GM12891 (cell line): ENCODE measurements at places on chromosomes 1 and 21.

- DNase-seq = no peak
Measured at GRCh38 chr1:246128494-246129069, 378.5 kb downstream of the SMYD3 start.

DNA sequence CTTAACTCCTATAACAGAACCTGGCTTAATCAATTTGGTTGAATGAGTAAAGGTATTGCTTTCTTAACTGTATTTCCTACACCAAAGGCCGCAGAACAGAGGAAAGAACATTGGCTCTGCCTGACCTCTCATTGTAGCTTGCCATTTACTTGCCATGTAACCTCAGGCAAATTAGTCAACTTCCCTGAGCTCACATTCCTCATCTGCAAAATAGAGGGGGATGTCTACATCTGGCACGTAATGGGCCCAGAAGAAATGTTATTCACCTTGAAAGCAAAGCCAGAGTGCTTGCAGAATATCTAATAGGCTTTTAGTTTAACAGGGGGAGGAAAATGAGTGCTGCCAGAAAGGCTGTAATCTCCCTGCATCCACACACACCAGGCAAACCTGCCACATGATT is 44.3 kb downstream of the LAMC2 start:
- DNase-seq = no peak

- DNase-seq = no peak
Measured at GRCh38 chr1:44870096-44870495, 27.0 kb upstream of the PTCH2 start.

- DNase-seq = no peak
Measured at GRCh38 chr21:37245151-37245550, 22.0 kb downstream of the VPS26C start.

GRCh38 chr1:158099185-158099584 is 81.5 kb upstream of the CD1D start:
- DNase-seq = no peak

- DNase-seq = no peak
Measured at GRCh38 chr1:110878591-110878990, 5.6 kb downstream of the CD53 start.

GRCh38 chr1:76496871-76497270 is 370.4 kb upstream of the ST6GALNAC5 start:
- no peak for DNase-seq

DNA sequence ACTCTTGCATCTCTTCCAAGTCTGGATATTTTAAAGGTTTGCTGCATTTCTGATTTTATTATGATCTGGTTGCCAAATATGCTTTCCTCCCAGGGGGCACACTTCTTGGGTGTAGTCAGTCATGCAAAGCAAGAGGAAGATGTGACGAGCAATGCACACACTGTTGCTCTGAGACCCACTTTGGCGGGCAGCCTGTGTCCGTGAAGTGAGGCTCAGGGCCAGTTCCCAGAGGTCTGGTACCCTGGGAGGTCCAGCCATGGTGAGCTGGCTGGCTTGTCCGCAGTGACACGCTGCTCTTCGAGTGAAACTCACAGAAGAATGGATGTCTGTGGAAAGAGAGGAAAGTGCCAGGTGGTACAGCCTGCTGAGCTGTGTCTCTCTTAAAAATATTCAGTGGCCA is 52.8 kb upstream of the EDN2 start:
- no peak for DNase-seq

DNA sequence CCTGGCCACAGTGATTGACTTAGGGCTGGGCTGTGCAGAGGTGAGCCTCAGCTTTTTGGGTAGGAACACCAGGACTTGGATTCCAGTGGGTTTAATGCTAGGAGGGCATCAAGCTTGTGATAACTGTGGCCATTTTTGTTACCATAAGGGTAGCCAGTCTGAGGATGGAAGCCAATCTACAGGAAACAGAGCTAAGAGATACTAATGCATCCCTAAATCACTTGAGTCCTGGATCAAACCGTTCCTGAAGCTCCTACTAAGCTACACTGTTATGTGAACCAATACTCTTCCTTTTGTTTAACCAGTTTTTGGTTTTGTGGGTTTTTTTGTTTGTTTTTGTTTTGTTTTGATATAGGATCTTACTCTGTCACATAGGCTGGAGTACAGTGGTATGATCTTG is 12.2 kb downstream of the KIAA2013 start:
- DNase-seq = no peak

GRCh38 chr1:193562121-193562520 is 375.7 kb upstream of the B3GALT2 start:
- DNase-seq = no peak

DNA sequence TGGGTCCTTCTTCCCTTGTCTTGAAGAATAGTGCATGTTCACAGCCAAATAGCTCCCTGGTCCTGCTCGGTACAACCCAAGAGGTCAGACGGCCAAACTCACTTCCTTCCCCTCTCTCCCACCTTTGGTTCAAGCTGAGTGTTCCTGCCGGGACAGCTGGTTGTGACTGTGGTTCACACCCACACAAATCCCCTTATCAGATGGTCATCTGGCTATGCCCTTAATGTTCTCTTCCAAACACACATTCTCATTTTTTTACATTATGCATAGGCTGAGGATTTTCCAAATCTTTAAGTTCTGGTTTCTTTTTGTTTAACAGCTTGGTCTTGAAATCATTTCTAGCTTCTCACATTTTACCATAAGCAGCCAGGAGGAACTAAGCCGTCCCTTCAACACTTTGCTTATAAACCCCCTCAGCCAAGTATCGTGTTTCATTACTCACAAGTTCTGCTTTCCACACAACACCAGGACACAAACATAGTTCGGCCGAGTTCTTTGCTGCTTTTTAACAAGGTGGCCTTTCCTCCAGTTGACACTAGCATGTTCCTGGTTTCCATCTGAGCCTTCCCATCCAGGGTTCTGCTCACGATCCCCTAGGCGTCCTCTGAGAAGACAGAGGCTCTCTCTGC is 19.7 kb upstream of the TSPEAR start:
- DNase-seq = no peak

DNA sequence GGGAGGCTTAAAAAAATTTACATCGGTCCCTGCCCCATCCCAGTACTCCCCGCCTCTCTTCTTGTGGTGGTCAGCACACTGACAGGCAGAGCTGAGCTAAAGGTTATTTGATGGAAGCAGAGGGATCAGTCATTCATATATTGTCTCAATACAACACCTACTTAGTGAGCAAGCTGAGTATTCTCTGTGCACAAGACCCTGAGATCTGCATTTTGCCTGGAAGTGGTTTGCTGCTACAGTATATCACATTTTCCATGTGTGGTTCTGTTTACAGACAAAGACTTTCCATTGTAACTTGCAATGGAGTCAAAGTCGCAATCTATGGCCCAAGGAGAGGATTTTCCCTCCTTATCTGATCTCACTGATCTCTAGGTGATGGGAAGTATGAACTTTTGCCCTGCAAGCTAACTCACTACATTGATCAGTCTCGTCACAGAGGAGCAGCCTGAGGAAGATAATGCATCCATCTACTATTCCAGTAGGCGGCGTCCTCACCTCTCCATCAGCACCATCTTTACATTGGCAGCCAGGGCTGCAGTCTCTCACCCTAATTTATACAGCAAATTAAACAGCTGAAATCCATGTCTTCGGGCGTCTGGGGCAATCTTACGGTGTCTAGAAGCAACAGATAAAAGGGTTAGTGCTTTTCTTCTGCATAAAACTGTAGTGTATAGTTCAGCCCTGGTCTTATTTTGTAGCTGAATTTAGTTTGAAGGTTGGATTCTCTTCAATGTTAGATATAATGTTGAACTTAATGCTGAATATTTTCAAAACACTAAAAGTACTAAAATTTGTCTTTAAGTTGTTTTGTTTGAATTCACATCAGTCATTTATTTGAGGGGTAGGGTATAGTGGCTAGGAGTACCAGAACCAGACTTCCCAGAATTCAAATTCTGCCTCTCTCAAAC is 3.2 kb upstream of the TRAF5 start:
- no peak for DNase-seq

DNA sequence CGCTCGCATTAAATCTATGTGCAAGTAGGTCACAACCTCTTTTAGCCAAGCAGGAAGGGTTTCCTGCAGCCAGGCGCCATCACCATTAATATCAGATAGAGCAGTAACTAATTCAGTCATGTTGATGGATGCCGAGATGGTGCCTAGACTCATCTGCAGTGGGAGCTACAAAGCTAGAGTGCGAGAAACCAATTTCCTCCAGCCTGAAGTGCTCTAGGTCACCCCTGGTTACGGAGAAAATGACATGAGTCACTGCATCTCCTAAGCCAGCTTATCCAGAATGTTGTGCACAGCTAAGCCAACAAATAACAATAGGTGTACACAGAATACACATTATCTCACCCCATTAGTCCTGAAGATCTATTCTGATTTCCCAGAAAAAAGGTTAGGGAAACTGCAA is 36.0 kb downstream of the OVAAL start:
- DNase-seq = no peak

- DNase-seq = no peak
Measured at GRCh38 chr1:11891433-11892186, 32.9 kb upstream of the NPPB start.

GRCh38 chr1:240765732-240766363 is 153.9 kb upstream of the GREM2 start:
- DNase-seq = no peak

GRCh38 chr1:33244809-33245186 is 11.5 kb upstream of the ZNF362 start:
- no peak for DNase-seq

GRCh38 chr1:202005958-202006357 is 4.4 kb upstream of the ELF3 start:
- no peak for DNase-seq

DNA sequence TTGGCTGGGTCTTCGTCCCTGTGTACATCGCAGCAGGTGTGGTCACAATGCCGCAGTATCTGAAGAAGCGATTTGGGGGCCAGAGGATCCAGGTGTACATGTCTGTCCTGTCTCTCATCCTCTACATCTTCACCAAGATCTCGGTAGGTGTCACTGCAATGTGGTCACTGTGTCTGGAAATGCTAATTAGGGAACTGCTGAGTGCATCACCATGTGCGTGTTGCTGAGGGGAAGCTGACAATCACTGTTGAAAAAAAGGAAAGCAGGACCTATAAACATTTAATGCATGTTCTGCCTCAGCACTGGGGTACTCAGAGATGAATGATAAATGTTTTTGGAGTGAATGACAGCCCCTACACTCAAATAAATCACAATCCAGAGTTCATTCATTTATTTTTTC is 6.8 kb downstream of the SLC5A9 start:
- no peak for DNase-seq

DNA sequence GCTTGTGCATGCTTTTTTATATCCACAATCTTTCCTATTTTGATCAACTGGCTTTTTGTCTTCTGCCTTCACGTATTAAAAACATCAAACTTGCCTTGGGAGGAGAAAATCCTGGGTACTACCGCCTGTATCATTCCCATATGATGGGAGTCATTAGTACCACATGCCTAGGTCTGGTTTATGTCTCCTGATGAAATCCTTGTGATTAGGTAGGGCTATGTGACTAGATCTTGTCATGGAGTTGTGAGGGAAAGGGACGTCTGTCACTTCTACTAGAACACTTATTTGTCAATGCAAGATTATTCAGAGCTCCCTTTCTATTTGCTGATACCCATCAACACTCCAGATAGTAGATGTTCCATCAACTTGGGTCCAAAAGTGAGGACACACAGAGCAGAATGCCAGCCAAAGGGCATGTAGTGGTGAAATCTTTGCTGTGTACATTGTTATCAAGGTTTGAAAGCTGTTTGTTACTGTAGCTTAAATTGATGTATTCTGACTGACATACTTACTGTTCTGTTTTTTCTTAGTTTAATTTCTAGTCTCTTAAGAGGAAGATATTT is 621.8 kb upstream of the NR5A2 start:
- DNase-seq = no peak

DNA sequence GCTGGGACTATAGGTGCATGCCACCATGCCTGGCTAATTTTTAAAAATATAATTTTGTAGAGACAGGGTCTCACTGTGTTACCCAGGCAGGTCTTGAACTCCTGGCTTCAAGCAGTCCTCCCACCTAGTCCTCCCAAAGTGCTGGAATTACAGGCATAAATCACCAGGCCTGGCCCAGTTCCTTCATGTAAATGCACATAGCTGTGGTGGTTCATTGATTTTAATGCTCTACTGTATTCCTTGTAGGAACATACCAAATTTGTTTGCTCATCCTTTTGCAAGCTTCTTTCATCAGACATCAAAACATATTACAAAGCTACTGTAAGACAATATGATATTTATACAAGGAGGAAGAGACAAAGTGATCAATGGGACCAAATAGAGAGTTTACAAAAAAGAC is 237.5 kb upstream of the ESRRG start:
- no peak for DNase-seq

DNA sequence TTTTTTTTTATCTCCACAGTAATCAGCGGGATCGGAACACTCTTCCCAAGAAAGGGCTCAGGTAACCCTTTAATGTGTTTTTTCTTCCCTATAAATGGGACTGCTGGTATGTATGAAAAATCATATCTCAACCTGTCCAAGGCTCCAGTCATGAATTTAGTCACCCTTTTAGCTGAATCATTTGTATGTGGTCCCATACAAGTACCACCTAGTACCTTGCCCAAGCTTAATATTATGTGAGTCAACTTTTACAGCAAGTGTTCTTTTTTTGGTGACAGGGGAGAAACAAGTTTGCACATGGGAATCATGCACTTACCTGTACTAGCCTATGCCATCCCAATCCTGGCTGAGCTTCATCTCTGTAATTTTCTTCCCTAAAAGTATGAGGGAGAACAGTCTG is 43.7 kb upstream of the IPO9 start:
- no peak for DNase-seq

DNA sequence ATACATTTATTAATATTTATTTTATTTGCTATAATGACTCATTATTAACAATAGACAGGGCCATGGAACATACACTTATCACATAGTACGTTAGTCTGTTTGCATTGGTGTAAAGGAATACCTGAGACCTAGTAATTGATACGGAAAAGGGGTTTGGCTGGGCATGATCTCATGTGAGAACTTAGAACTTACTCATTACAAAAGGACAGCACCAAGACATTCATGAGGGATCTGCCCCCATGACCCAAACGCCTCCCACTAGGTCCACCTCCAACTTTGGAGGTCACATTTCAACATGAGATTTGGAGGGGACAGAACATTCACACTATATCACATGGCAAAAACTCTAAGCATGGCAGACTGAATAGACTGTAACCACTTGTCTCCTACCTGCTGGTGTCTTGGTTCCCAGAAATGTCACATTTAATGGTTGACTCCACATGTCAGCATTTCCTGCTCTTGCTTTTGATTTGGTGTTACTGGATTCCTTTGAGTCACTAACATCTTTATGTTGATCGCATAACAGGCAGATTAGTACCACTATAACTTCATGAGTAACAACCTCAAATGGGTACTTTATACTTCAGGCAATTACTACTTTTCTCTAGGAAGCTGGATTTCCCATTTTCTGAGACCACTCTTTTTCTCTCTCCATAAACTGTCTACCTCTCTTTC is 3.5 kb upstream of the C1orf116 start:
- no peak for DNase-seq

- DNase-seq = no peak
Measured at GRCh38 chr21:38623552-38623951, 125.3 kb upstream of the ERG start.

DNA sequence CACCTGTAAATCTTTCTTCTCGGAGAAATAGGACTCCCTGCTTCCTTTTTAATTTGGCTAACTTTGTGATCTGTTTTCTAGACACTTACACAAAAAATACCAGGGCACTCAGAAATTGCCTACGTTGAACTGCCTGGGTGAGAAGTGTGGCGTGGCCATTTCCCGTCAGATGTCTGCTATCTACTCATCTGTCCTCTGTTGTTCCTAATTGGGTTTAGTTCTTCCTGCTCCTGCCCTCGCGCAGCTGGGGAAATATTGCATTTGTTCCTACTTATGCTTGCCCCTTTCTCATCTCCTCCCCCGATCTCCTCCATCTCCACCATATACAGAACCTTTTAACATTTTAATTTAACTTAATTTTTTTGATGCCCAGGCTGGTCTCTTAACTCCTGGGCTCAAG is 55.1 kb downstream of the CD58 start:
- DNase-seq = no peak
